Activated T-cell treated with anti-CD3 and anti-CD28 coated beads, Interleukin-2, amount 50 U/mL, for 72 hours (primary cell): ENCODE measurements at places on chromosomes 7 and 10. TPM values are rescaled to one million over a fixed set of nuclear protein-coding genes. Genes with fewer than 3 reads are reported as not detected.

DNA sequence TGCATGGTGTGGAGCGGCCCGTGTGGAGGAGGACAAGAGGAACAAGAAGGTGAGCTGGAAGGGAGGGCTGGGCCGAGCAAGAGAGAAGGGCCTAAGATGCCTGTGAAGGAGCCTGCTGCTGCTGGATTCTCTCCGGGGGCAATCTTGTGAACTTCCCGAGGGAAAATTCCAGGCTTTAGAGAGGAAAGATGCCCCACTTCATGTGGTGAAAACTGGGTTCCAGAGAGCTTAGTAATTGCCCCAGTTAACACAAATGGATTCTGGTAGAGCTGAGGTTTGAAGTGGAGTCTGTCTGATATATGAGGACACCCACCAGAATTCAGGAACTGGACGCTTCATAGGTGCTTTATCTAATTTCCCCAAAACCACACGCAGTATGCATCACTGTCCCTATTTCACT, 114.1 kb upstream of the ZMIZ1 start:
- no peaks in the 10 kb centered on the region for H3K27me3 ChIP-seq
- no peak overlapping the region for H3K27ac ChIP-seq
- H3K4me3 ChIP-seq, result no peak overlapping the region

DNA sequence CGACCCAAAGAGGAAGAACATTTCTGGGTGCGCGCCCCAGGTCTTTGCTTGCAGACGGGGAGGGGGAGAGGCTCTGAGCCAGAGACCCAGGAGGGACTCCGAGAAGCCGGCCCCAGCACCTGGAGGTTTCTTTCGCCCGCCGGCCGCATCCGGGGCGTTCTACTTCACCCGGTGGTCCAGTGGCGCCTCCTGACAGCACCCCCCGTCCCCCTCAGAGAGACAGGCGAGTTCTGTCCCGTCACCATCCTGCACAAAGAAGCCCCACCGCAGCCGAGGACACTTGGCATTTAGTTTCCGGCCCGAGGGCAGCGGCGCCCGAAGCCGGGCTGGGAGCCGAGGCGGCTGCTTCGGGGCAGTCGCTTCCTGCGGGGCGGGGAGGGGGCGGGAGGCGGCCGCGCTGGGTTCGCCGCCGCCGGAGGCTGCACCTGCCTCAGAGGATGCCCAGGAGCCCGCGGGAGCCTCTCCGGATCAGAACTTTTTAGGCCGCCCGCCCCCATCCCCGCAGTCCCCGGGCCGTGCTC, at the start of gene TMEM178B:
Gene TMEM178B (plus strand): TSS at position 424 of the 521 bp plus-strand sequence.
- peak; percentile 37 for DNase-seq
- H3K4me1 ChIP-seq, result peaks cover 15% of the 10 kb centered on the region
- H3K27ac ChIP-seq, result no peak within 1 kb of the TSS
- peak within 1 kb of the TSS; percentile 92 for H3K4me3 ChIP-seq

Gene LRRC4
- total RNA-seq, result not detected

Gene PRF1
- total RNA-seq, result 44.5 TPM

Gene ANKRD2
- not detected for total RNA-seq

DNA sequence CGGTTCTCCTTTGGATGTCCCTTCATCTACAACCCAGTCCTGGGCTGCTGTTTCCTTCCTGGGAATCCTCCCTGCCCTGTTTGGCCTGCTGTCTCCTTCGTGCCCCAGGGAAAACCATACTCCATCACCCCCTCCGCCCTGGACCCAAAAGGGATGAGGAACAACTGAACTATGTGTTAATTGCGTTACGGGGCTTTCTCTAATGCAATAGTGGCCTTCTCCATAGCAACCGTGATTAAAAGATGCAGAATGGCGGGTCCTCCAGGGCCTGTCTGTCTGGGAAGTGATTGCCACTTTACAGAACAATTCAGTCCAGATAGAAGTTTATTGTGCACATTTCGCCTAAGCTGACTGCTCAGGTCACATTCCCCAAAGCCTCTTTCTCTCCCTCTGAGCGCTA, 112.0 kb upstream of the FGFR2 start:
- H3K4me3 ChIP-seq, result no peak overlapping the region
- no peak overlapping the region for H3K27ac ChIP-seq
- H3K4me1 ChIP-seq, result no peaks in the 10 kb centered on the region
- no peaks in the 10 kb centered on the region for H3K36me3 ChIP-seq
- H3K27me3 ChIP-seq, result peaks cover 28% of the 10 kb centered on the region

GRCh38 chr10:93991596-93992284, 2.0 kb upstream of the PLCE1 start:
- H3K36me3 ChIP-seq, result no peaks in the 10 kb centered on the region
- no peak for DNase-seq
- H3K4me3 ChIP-seq, result no peak overlapping the region
- no peaks in the 10 kb centered on the region for H3K4me1 ChIP-seq

DNA sequence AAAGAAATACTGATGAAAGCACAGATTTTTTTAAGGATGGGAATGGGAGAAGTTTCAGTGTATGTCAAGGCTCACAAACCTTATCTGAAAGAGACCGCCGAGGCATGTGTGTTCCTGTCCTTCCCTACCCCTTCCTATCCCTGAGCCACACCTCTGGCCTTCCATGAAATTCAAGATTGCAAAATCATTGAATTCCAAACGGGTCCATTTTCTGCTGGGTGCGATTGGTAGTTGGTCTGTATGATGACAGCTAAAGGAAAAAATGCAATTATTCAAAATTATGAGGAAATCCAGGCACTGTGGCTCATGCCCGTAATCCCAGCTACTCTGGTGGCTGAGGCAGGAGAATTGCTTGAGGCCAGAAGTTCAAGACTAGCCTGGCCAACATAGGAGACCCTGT, 170.1 kb downstream of the ARHGAP12 start:
- peaks cover 35% of the 10 kb centered on the region for H3K4me1 ChIP-seq
- H3K27ac ChIP-seq, result no peak overlapping the region
- no peaks in the 10 kb centered on the region for H3K27me3 ChIP-seq
- H3K36me3 ChIP-seq, result peaks cover 3% of the 10 kb centered on the region
- H3K4me3 ChIP-seq, result peak overlapping the region; percentile 45
